Hematopoietic multipotent progenitor cell treated with erythropoietin and hydrocortisone succinate and interleukin-3 and kit ligand, for 4 days (in vitro differentiated cells): ENCODE measurements at places on chromosomes 16 and 17.

- no peak for DNase-seq
These were observed 3.3 kb downstream of the RUNDC3A start for GRCh38 chr17:44311562-44312181.

DNA sequence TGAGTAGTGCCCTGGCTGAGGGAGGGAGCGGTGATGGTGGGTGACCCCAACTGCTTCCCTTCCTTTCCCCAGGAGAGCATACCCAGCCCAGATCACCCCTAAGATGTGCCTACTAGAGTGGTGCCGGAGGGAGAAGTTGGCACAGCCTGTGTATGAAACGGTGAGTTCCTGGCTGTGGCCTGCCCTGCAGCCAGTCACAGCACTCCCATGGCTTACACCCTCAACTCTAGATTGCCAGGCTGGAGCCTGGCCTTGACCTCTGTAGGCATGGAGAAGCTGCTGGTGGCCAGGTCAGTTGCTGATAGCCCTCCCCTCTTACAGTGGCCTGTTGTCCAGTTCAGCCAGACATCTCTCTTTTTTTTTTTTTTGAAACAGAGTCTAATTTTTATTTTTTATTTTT, 8.6 kb upstream of the NFATC3 start:
- DNase-seq = no peak

DNA sequence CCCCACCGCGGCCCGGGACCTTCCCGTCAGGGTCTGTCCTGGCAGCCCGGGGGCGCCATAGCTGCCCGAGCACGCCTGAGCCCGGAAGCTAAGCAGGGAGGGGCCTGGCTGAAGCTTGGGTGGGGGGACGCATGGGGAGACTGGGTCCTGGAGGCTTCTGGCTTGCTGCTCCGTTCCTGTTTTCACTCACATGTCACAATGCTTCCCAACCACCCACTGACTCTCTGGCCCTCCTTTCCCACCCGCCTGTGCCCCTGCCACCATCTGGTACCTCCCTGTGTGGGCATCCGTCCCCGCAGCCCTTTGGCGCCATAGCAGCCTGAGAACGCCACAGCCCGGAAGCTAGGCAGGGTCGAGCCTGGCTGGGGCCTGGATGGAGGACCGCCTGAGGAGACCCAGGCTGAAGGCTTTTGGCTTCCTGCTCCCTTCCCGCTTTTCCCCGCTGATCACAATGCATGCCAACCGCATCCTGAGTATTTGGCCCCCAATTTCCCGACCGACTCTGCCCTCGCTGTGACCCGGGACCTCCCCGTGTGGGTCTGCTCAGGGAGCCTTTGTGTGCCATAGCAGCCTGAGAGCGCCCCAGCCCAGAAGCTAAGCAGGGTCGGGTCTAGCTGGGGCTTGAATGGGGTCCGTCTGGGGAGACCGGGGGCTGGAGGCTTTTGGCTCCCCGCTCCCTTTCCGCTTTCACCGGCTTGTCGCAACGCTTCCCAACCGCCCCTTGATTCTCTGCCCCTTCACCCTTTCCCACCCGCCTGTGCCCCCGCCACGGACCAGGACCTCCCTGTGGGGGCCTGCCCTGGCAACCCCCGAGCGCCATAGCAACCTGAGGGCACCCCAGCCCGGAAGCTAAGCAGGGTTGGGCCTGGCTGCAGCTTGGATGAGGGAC, 2290.1 kb downstream of the TP53TG3F start:
- DNase-seq = no peak

GRCh38 chr17:16912021-16912962, 59.6 kb downstream of the TNFRSF13B start:
- DNase-seq = no peak

DNA sequence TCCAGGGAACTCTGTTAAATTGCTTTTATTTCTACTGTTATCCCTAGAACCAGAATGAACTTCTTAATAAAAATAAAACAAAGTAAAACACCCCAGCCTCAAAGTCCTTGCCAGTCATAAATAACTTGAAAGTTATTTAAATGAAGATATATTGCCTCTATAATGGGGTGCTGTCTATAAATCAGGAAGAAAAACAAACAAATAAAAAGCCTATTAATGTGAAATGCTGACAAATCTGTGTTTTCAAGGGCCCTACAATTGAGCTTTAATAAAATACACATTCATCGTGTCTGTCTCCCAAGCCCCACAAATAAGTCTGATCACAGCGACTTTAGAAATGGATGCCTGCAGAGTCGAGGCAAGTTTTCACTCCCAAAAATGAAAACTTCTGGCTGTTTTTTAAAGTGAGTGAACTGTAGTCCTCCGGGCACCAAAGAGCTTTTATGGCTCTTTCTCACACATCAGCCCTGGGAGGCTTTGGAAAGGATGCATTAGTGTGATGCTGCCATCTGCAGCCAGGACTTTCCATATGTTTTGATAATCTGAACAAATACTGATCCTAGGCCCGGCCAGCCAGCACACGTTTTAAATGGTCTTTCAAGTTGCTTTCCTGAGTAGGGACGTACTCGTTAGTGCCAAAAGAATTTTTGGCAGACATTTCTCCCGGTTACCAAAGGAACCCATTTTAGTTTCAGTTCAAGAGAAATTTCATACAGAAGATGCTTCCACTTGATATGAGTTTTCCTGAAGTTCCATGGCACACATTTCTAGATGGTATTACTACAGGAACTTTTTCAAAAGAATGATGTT, 16.3 kb downstream of the NACA2 start:
- peak; percentile 40 for DNase-seq

DNA sequence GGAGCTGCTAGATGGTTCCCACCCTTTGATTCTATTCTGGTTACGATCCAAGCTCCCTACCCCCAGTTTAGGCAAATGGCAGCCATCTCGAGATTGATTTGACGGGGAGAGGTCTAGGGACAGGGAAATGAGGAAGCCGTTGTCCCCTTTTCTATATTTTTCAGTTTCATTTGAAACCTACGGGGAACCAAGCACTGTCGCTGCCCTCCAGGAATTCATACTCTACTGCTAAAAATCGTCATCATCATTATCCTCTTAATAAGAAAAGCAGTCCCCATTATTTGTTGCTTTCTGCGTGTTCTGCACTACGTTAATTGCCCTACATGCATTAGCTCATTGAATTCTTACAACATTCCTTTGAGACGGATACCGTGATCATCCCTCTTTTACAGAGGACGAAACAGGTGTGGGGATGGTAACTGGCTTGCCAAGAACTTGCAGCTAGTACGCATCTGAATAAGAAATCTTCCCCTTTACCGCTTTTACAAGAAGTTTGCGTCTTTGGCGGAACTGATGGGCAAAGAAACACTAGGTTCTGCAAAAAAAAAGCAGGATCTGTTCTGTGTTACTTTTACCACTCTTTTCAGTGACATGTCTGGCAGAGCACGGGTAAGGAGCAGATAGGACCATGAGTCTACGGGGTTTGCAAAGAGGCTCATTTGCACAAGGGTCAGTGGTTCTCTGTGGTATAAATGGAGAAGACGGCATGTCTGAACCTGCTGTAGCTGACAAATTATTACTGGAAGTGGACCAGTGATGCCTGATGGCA, 1.1 kb downstream of the CCP110 start:
- peak; percentile 58 for DNase-seq
